ENCODE measurements at places on chromosomes 1 and 21. TPM values are rescaled to one million over a fixed set of nuclear protein-coding genes. Genes with fewer than 3 reads are reported as not detected.

SIM2 gene
- polyA plus RNA-seq = 0.01 TPM

FCGR3A gene
- 40.6 TPM for polyA plus RNA-seq

COL8A2 gene
- 0.83 TPM for polyA plus RNA-seq

NBPF26 gene
- polyA plus RNA-seq = 14.2 TPM

LRRC53 gene
- polyA plus RNA-seq = not detected

PEAR1 gene
- 14.3 TPM for polyA plus RNA-seq

DNM3 gene
- polyA plus RNA-seq = 2.1 TPM

MFSD2A gene
- 0.35 TPM for polyA plus RNA-seq

MAP10 gene
- polyA plus RNA-seq = 1.2 TPM

IL20 gene
- polyA plus RNA-seq = 0.67 TPM

UBE2G2 gene
- polyA plus RNA-seq = 70.8 TPM

LRRC39 gene
- 0.35 TPM for polyA plus RNA-seq
